ENCODE measurements at places on chromosomes 7 and 10.

DNA sequence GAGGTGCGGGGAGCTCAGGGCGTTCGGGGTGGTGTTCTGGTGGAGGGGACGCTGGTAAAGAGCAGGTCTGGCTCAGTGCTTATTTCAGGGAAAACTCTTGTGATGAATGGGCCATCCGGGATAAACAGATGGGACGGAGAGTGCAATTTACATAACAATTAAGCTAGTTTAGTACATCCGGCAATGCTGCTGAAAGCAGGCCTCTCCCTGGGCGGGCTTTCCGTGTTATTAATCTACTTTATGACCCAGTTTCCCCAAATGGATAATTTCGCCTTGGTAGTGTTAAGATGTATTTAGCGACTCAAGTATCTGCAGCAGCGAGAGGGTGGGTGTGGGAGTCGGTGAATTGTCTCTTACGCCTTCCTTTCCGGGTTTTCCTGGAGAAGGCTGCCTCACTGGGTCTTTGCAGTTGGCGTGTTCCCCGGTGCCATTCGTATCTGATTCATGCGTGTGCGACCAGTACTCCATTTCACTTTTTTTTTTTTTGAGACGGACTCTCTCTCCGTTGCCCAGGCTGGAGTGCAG is 25.2 kb downstream of the FOXK1 start:
- no peak for DNase-seq

DNA sequence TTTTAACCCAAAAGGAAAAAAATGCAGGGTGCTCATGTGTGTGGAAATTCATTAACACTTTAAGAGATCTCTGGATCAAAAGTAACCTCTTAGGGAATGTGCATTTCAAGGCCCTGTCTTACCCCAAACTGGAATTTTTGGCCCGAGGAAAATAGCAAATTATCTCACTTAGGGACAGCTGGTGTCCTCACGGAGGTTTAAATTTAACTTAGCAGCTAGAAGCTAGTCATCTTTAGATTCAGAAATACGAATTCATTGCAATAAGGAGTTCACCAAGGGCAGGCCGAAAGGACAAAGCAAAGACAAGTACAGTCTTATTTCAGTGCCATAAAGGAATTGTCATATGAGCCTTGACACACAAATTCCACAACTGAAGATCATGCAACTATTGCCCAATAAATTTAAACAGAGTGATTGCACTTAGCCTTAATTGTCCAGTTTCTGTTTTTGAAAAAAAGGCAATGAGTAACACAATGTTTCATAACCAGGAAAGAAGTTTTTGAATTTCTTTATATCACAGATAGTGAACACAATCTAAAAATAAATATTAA is 22.4 kb upstream of the SEMA3C start:
- DNase-seq: no peak

DNA sequence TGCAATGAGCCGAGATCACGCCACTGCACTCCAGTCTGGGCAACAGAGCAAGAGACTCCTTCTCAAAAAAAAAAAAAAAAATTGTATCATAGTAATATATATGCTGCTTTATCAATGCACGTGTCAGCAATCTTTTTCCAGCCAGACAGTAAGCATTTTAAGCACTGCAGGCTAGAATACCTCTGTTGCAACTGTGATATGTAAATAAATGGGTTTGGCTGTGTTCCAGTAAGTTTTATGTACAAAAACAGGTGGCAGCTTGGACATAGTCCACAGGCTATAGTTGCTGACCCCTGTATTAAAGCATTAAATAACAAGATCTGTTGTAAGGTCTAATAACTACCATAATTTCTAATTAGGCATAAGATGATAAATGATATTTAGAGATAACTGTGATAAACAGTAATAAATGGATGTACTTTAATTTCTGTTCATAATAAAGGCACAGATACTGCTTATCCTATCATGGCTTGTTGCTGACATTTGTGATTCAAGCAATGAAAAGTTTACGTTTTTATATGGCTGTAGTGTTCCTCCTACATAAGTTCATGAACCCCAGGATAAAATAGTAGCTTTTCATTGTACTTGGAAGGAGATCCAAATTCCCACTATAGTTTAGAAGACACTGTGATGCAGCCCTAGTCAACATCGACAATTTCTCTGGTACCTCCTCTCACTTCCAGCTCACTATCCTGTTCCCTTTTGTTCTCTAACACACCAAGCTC is 161.4 kb downstream of the ELMO1 start:
- DNase-seq: no peak

DNA sequence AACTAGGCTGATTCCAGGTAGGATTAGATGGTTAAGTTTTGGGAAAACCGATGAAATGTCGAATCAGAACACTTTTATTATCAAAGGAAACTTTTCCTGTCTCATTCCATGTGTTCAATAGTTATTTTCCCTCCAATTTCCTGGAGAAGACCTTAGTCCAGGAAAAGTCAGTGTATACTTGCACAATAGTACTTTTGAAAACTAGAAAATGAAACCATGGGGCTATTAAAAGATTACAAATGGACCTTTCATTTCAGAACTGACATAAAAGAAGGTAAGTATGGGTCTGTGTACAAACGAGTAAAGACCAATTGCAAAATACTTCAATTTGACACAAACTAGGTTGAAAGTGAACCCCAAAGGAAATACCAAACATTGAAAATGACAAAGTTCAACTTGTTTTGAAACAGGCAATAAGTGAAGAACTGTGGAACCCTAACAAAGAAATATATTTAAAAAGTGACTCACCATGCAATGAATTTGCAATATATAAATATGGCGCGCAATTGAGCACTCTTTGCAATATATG is 2.1 kb downstream of the AVPI1 start:
- DNase-seq: no peak

DNA sequence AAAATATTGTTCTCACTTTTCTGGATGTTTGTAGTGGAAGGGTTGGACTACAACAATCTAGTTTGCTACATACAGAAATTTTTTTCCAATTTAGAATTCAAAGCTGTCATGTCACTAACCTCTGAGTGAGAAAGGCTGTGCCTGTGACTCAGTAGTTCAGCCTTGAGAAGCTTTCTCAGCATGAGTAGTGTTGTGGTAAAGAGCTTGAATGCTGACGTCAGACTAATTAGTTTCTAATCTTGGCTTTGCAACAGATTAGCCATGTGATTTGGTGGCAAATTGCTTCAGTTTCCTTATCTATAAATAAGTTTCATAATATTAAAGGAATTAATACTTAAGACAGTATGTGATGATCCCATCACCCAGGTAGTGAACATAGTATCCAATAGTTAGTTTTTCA is 83.8 kb downstream of the ABCA13 start:
- DNase-seq: no peak

DNA sequence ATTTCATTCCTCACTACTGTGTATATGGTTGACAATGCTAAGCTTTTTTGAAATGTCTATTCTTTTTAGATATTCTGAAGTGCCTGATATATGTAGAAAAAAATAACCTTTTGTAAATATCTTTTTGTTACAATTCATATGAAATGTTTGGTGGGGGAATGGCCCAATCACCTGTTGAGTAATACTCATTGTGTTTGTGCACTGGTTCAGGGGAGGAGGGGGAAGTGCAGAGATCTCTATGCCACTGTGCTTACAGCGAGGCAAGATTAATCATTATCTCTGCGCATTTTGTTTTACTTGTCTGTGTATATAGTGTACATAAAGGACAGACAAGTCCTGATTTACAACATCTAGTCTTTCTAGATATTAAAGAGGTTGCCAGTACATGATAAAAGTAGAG is 25.2 kb downstream of the NUP42 start:
- DNase-seq: no peak

DNA sequence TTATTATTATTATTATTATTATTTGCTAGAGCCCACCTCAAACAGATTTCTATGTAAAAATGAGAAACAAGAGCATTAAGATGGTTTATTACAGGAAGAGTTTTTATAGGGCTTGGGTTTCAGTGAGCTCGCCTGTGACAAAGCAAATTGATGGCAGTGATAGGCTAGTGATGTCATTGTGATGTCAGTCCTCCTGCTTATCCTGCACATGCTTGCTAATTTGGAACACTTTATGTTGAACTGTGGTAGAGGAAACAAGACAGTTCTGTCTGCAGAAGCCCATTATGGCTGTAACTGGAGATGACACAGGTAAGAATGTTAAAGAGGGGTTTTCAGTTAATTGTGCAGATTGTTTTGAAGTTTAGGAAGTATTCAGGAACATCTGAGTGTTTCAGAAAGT is 68.3 kb downstream of the CREM start:
- DNase-seq: peak; percentile 29

GRCh38 chr7:144256112-144256511 is 8.5 kb downstream of the OR2A7 start:
- DNase-seq: no peak

DNA sequence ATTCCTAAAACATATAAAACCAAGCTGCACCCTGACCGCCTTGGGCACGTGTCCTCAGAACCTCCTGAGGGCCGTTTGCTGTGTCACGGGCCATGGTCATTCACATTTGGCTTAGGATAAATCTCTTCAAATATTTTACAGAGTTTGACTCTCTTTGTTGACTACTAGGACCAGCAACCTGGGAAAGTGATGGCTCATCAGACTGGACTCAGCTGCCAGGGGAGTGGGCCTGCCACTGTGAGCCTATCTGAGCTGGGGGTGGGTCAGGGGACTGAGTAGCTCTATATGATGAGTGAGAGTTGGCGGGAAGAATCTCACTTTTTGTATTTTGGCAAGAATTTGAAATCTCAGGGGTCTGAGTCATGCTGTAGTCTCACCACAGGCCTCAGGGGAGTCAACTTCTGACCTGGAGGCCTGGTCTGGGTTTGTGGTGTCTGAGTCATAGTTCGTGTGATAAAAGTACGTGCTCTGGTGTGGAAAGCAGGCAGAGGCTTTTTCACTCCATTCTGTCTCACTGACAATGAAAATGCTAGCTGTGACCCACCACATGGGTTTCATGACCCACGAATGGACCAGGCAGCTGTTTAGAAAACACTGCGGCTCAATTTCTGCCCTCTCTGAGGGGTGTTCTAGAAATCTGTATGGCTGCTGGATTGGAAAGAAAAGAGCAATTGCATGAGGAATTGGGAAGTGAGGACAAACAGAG is 4.2 kb upstream of the UPP1 start:
- peak; percentile 92 for DNase-seq

GRCh38 chr10:94150541-94151184 is 156.9 kb downstream of the PLCE1 start:
- no peak for DNase-seq

GRCh38 chr7:32264702-32265284 is 194.6 kb upstream of the PDE1C start:
- no peak for DNase-seq

DNA sequence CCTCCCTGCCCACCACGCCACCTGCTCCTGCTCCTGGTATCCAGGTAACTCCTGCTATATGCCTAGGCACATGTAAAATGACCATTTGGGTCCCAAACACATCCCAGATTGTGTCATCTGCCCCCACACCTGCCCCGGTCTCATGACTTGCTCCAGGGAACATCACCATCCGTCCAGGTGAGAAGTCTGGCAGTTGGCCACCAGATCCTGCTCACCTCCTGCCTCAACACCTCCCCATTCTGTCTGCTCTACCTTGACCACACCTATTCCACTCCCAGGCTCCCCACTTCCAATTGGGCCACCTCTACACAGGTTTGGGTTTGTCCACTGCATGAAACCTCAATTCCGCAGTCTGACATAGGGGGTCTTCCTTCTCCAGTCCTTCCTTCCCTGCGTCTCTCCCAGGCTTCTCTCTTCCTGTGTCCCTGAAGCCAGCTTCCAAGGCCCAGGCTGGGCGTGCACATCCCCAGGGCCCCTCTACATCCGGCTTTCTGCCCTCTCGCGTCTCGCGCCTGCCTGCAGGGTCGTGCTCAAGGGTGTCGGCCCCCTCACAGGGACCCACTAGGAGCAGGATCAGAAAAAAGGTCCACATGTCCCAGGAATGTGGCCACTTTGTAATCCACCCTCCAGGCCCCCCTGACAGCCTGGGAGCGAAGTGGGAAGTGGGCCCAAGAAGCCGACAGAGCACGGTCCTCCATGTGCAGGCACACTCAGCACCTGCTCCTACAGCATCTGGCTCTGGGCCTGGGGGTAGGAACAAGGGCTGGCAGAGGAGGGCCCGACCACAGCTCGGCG is 49.3 kb upstream of the DAGLB start:
- DNase-seq: no peak

- no peak for DNase-seq
These were observed 2.9 kb downstream of the ECHDC3 start for GRCh38 chr10:11745045-11745444.

DNA sequence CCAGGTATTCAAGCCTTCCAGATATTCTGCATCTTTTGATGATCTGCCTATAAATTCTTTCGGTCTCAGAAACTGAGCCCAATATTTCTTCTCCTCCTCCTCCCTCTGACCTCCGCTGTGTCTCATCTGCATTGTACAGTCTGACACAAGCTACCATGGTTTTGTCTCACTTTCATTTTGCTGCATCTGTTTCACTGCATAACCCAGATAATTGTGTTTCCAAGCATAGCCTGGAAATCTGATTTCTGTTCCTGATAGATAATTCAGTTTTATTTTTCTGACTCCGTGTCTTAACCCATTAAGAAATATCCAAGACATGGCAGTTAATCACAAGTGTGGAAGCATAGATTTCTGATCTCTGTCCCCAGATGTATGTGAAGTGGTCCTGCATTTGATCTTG is 374.2 kb upstream of the SEMA3A start:
- DNase-seq: no peak

- no peak for DNase-seq
These were observed 99.6 kb upstream of the KMT2E start for GRCh38 chr7:104914421-104914820.

- DNase-seq: no peak
These were observed 275.7 kb downstream of the TCERG1L start for GRCh38 chr10:131035779-131036178.

DNA sequence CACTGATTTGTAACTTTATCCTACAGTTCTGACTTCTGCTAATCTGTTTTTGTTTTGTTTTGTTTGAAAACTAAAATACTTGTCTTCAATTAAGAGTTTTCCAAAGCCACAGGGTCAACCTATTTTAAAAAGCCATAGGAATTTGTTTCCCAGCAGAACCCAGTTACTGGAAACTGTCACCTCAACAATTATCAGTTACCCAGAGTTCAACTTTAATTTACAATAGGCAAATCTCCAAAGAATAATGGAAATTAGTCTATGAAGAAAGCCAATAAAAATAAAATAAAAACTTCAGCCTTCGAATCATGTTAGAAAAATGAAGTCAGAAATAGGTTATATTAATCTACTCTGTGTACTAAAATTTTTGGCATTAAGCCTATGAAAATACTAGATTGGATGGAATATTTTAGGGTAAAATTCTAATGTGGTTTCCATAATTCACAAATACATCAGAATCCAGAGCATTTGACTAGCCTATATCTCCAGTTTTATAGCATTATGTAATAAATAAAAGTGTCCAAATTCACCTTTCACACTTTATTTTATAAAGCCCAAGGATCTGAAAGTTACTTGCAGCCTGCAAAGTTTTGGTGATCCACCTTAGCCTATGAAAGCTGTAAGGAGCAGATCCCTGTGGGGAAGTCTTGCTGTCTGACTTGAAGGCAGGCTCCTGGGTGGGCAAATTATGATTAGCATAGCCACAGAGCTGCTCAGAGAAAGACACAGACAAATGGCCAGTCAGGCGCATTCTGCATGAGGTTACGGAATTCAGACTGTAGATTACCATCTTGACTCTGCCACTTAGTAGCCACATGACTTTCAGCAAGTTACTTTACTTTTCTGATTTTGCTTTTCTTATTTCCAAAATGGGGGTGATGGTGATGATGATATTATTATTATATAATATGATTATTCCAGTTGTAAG is 250.0 kb upstream of the HGF start:
- DNase-seq: no peak

Measured in HTR-8/SVneo (cell line).